ENCODE measurements at places on chromosomes 5 and 9.

GRCh38 chr9:12963537-12963936 is 188.7 kb downstream of the LURAP1L start:
- DNase-seq: no peak

DNA sequence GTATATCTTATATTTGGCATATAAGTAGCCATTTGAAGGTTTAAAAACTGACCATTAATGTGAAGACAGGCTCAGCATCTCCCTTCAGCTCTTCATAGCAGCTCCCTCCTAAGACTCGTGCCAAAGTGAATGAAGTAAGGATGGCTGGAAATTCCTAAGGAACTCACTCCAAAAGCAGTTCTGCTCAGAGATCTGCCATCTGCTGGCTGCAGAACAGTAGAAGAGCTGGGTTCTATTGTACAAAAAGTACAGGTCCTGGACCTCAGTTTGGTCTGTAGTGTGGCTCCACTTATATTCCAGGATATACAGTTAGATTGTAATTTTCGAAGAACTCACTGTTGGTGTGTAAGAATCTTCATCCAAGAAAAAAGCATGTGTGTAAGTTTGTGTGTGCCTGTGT is 104.9 kb upstream of the RUSC2 start:
- peak; percentile 37 for DNase-seq

- no peak for DNase-seq
Observed at GRCh38 chr5:135478938-135479337, 26.8 kb upstream of the TIFAB start.

DNA sequence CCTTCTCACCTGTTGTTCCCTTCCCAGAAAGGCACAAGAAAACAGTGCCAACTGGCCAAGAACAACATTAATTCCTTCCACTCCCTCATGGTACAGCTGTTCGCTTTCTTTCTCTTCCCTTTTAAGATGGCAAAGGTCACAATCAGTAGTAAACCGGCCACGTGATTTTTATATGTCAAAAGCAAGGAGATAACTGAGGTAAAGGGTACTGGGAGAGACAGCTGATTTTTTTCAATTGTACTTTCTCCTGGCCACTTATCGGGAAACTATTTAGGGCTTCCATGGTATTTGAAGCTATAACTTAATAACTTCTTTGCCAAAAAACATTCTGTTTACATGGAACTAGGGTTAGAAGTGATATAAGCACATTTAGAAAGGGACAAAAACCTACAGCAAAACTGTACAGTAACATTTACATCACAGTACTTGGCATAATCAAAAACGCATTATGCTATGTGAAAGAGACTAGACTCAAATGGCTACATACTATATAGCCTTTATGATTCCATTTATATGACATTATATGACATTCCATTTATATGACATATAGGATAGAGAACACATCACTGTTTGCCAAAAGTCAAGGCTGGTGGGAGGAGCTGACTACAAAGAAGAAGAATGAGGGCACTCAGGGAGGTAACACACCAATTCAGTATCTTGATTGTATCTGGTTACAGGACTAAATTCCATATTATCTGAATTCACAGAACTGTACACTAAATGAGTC is 24.8 kb downstream of the PLPP1 start:
- DNase-seq: peak; percentile 17

DNA sequence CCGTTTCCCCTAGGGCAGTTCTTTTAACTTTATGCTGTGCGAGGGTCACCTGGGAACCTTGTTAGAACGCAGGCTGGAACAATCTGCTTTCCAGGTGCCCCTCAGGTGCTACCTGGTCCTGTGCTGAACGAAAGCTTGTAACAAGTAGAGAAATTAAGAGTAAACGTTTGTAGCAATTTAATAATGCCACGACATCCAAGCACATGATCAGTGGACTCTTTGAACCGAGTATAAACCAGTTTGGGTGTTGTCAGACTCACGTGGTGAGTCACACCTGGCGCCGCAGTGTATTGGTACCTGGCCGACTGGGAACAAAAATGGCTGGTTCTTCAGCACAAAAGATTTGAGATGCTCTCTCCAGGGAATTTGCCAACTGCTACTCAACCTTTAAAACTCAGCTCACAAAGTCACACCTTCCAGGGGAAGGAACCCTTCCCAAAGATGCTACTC is 926 bp upstream of the MYO10 start:
- no peak for DNase-seq

DNA sequence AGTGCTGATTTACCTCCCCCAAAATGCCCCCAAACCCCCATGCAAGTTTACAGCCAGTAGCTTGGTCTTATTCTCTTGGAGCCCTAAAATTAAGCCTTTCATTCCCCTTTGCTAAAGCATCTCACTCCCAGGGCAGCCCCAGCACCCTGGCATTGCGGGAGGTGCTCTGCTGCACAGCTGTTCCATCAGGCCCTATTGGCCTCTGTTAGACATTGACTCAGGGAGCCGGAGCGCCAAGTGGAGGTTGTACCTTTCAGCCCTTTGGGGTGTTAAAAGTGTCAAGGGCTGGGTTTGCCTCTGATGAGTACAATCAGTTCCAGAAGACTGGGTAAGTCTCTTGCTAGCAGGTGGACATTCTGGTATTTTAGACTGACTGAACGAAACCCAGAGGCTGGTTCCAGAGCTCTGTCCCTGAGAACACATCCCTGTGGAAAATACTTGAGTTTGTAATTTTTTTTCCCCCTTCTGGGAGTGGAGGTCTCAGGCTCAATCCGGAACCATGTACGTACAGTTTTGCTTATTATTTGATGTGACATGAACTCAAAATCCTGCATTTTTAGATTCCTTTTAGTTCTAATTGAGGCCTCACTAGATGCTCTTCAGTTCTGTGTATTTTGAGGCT is 102.4 kb downstream of the UBE2R2 start:
- DNase-seq: no peak

GRCh38 chr5:160837749-160838593 is 14.0 kb downstream of the ATP10B start:
- no peak for DNase-seq

GRCh38 chr9:92151691-92152393 is 36.6 kb upstream of the SPTLC1 start:
- peak; percentile 97 for DNase-seq

DNA sequence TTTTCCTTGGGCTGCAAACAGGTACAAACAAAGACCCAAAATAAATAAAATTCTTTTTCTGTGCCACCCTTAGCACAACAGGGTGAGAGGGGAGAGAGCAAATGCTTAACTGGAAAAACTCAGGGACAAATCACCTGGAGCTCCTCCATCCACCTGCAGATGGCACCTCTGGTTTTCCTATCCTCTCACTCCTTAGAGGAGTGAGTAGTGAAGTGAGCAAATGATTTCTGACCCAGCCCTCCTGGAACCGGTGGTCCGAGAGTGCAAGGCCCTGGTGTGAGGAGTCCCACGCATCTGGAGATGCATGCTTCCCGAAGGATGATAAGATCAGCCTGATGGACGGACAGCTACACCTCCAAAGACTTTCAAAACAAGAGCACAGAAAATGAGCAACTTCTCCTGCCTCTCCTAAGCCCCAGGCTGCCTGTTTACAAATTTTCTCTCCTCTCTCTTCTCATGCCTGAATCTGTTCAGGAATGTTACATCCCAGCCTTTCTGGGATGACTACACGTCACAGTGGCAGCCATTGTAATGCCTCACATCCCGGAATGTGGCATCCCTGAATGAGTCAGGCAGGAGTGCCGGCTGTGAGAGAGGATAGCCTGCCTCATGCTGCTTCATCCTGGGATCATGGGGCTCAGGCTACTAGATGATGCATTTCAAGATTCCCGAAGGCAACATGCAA is 86.4 kb downstream of the ADRB2 start:
- DNase-seq: peak; percentile 100

DNA sequence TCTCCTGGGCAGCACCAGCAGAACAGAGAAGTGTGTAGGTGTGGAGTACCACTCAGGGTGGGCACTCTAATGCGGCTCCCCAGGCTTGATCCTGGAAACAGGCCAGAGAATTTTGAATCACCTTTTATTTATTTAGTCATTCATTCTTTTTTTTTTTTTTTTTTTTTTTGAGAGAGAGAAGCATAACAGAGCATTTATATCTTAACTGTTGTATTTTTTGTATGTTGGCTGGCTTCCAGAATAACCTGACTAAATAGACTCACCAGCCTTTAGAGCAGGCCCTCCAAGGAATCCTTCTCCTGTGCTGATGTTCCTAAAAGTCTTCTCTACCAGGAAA is 153.4 kb downstream of the PIK3R1 start:
- peak; percentile 36 for DNase-seq

DNA sequence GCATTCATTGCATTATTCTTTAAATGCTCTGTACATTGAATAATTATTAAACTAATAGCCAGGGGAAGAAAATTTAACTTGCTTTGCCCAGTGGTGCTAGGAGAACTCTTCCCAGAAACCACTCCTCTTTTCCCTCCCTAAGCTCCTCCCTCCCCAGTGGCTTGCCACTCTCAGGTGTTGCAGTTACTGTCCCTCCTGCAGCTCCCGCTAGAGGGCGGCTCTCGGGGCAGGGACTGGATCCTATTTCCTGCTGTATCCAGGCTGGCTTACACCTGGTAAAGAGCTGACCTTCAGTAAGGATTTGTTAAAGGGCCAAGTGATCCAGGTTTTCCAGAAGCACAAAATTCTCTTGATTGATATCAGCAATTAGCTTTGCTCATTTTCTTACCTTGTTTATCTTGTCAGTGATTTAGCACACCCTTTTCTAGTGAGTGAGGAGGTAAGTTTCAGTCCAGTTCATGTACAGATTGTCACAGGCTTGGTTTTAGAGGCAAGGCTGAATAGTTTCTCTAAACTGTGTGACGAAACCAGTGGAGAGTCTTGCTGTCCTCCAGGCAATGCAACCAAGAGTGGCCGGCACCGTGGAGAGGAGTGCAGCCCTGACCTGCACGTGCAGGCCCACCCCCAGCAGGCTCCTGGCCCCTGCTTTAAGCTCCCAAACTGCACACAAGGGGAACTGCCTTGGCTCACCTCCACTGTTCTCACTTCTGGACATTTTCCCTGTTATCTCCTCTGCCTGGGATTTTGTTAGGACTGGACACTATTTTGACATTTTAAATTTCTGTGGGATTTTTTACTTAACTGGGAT is 423.8 kb downstream of the SPOCK1 start:
- DNase-seq: peak; percentile 74
